ENCODE measurements at places on chromosomes 16 and 17.

DNA sequence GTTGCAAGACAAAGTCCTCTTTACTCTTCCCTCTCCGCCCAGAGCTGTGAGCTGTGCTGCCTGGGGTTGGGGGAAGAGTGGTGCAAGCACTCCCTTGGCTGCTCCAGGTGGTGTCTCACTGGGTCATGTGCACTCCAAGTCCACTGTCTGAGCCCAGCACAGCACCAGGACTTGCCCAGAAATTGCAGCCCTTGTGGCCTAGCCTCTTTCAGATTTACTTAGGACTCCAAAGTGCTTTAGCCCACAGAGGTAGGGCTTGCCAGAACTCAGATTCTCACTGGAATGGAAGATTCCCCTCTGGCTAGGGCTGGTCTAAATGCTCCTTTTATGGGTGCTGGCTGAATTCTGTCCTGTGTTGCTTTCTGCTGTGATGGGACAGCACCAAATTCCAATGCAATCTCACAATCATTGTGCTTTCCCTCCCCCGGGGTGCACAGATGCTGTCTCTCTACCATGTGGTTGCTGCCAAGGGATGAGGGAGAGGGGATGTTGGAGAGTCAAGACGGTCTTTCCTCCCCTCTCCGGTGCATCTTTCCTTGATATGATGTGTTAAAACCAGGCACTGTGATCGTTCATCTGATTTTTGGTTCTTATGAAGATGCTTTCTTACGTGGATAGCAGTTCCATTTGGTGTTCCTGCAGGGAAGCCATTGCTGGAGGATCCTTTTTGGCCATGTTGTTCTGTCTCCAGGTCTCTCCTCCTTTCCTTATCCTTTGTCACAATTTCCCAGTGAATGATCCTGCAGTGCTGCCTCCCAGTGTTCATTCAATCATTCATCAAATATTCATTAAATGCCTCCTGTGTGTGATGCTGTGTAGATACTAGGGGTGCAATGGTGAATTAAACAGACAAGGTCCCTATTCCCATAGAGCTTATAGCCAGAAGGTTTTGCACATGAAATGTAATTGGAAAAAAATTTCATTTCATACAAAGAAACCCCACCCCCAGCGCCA, 216.3 kb downstream of the SPECC1 start:
- DNase-seq: no peak

- DNase-seq: peak; percentile 86
Measured at GRCh38 chr17:45228763-45229539, 7.3 kb downstream of the FMNL1 start.

DNA sequence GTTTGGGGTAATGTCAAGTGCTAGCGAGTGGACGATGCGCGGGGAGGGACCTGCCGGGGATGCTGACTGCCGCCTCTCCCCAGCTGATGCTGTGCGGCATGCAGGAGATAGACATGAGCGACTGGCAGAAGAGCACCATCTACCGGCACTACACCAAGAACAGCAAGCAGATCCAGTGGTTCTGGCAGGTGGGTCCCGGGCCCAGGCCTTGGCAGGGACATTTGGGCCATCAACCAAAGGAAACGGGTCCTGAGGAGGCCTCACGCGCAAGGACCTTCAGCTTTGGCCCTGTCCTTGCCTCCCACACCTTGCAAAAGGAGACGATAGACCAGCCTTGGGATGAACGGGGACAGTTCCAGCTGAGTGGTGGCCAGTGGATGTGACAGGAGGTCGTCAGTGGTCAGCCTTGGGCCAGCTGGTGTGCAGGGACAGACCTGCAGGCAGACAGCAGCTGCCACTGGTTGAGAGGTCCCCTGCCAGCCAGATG, 13.6 kb upstream of the CLEC18A start:
- DNase-seq: no peak

DNA sequence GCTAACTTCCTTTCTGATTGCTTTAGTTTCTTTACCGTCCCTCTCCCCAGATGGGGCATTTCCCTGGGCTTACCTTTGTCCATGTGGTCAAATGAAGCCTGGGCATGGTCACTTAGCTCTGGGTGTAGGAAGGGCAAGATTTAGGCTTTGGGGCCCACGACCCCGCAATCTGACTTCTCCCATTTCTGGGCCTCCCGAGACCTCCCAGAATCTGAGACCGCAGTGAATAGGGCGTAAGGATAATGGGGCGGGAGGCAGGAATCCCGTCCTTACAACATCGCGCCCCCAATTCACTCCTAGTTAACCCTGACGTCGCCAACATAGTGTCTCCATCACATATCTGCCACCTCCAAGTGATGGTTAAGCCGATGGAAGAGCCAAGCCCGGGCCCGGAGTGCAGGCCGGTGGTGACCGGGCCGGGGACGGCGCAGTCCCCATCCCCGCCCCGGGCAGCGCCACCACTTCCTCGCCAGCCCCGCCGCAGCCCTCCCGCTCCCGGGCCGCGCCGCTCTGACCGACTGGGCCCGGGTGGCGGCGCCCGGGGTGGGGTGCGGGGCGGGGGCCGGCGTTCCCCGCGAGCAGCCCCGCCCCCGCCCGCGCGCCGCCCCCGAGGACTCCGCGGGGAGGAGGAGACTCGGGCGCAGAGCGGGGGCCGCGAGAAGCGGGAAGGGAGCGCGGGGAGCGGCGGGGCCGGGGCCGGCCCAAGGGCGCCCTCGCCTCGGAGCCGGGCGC, at the start of gene RHBDL3:
TSS of gene RHBDL3 (plus strand) at position 641 of the 732 bp plus-strand sequence. CDS start 358 bp downstream, outside the sequence.
- DNase-seq: no peak

GRCh38 chr16:3601614-3602319, 9.6 kb downstream of the SLX4 start:
- DNase-seq: no peak

- DNase-seq: no peak
Measured at GRCh38 chr17:17182598-17183136, 23.5 kb downstream of the PLD6 start.

GRCh38 chr17:70096861-70097260, 21.8 kb downstream of the KCNJ16 start:
- no peak for DNase-seq

DNA sequence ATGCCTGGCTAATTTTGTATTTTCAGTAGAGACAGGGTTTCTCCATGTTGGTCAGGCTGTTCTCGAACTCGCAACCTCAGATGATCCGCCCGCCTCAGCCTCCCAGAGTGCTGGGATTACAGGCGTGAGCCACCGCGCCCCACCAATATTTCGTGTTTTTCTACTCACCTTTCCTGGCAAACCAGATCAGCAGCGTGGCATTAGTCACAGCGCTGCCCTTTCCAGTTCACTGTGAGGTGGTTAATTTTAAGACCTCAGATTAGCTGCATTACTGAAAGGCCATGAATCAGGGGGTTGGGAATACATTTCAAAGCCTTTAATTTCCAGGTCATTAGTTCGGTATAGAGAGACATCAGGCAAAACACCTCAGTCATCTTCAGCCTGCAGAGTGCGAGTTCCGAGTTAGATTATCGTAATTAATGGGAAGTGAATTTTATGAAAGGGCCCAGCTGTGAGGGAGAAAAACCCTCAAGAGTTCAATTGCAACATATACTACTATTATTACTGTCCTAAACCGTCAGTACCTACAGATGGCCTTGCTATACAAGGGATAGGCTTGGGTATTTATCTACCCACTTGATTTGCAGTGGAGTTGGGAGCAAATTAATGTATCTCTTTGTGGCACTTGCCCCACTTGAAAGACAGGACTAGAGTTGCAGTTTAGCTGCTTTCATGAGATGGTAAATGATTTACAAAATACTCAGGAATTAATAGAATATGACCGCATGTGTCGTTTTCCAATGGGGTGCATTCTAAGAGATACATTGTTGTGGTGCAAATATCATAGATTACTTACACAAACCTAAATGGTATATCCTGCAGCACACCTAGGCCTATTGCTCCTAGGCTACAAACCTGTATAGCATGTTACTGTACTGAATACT, 2.1 kb upstream of the USP32 start:
- DNase-seq: no peak

DNA sequence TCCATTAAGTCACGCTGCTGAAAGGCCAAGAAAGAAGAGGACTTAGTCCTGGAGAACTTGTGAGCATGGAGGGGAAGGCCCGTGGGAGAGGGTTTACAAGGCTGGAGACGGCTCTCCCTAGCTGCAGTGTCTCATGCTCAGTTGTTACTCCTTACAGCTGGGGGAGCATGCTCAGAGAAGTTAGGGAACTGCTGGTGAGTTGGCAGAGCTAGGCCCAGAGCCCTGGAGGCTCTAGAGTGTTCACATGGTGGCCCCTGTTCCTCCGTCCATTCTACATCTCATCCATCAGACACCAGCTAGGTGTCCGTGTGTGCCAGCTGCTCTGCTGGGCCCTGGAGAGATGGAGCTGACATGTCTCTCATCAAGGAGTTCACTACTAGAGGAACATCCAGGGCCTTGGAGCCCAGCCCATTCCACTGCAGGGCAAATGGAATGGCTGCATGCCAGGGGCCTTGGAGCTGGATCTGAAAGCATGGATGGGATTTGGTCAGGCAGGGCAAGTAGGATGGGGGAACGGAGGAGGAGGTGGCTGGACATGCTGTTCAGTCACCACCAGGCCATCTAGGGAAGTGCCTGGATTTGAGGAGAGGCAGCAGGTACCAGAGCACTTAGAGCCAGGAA, 6.3 kb downstream of the XYLT2 start:
- DNase-seq: peak; percentile 49

DNA sequence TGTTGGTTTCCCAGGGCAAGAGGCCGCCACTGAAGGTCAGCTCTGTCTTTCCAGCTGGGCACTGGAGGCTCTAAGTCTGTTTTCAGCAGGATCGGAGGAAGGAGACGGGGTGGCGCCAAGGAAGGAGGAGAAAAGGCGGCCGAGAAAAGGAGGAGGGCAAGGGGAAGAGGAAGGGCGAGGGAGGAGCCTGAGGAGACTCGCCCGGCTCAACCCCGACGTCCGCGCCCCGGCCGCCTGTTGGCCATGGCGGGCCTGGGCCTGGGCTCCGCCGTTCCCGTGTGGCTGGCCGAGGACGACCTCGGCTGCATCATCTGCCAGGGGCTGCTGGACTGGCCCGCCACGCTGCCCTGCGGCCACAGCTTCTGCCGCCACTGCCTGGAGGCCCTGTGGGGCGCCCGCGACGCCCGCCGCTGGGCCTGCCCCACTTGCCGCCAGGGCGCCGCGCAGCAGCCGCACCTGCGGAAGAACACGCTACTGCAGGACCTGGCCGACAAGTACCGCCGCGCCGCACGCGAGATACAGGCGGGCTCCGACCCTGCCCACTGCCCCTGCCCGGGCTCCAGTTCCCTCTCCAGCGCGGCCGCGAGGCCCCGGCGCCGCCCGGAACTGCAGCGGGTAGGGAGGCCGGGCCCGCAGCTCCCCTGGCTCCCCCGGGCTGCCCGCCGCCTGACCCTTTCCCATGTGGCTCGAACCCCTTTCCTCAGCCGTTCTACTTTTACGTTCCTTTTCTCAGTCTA, at the start of gene RNF135:
TSS of gene RNF135 (plus strand) at position 209 of the 737 bp plus-strand sequence. CDS start at position 244, 35 bp downstream.
- peak; percentile 85 for DNase-seq

- no peak for DNase-seq
Measured at GRCh38 chr16:2524339-2524938, 4.3 kb downstream of the AMDHD2 start.
